Cardiac septum (tissue), 1 donor: ENCODE measurements at places on chromosomes 13 and 19. TPM values are rescaled to one million over a fixed set of nuclear protein-coding genes. Genes with fewer than 3 reads are reported as not detected.

DNA sequence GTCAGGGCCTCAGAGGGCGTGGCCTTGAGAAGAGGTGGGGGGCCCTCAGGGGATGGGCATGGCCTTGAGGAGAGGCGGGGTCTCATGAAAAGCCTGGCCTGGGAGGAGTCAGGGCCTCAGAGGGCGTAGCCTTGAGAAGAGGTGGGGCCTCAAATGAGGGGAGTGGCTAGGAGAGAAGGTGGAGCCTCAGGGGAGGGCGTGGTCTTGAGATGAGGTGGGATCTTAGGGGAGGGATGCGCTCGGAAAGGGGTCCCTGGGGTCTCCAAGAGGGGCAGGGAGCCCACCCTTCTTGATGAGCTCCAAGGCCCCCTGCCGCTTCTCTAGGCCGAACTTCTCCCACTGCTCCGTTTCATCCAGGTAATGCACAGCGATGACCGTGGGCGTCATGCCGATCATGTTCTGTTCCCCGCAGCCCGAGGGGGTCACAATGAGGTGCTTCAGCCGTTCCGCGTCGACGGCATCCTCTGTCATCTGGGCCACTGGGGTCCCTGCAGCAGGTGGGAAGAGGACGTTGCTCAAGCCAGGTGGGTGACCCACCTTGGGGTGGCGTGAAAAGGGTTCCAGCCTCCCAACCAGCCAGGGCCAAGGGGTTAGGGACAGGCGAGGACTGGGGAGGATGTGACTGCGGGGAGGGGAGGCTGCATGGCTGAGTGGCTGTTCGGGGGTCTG is 24.3 kb upstream of the TNFSF14 start:
- DNase-seq, result no peak

- DNase-seq, result no peak
Measured at GRCh38 chr19:34254698-34255432, 511 bp downstream of the GARRE1 start.

- no peak for DNase-seq
Measured at GRCh38 chr13:93180356-93180969, 46.1 kb upstream of the GPC6 start.

DNA sequence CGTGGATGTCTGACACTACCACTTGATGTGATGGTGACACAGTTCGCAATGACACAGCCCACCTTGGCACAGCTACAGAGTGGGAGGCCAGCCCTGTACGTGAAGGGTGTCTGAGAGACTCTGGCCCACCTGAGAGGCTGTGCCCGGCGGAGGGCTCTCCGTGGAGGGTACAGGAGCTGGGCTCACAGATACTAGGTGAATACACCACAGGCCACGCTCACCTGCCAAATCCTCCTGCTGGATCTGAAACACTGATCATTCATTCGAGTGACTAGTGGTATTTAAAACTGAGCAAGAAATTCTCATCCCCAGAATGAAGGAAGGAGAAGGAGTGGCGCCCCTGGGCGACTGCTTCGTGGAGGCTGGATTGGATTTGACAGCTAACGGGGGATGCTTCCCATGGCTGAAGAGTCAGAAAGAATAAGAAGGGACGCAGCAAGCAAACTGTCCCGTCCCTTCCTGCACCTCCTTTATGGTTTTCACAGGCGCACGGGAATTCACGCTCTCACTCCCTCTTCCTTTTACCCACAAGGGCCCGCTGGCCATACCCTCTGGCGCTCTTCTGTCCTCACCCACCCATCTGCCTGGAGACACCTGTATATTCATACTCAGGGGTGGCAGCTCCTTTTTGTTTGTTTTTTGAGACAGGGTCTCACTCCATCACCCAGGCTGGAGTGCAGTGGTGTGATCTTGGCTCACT is 25.0 kb downstream of the CEBPG start:
- peak; percentile 73 for DNase-seq

- DNase-seq, result no peak
Measured at GRCh38 chr13:99751517-99752199, 219.9 kb downstream of the ZIC5 start.

GRCh38 chr19:4007836-4008539 is 452 bp downstream of the PIAS4 start:
- DNase-seq, result no peak

DNA sequence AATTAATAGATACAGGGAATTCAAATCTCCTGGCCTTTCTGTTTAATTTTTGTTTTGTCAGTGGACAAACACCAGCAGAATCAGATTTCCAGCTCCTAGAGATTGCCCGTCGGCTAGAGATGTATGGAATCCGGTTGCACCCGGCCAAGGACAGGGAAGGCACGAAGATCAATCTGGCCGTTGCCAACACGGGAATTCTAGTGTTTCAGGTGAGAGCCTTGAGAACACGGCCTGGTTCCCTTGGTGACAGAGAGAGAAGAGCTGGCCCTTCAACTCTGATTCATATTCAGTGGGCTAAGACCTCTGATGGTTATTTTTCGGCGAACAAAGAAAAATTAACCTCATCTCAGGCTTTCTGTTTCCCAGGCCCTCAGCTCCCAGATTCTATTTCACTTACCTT is 191.3 kb downstream of the STK24 start:
- no peak for DNase-seq

GRCh38 chr13:66859934-66860877 is 369.9 kb downstream of the PCDH9 start:
- DNase-seq, result no peak

- DNase-seq, result no peak
Measured at GRCh38 chr13:110637275-110637674, 21.9 kb downstream of the NAXD start.

DNA sequence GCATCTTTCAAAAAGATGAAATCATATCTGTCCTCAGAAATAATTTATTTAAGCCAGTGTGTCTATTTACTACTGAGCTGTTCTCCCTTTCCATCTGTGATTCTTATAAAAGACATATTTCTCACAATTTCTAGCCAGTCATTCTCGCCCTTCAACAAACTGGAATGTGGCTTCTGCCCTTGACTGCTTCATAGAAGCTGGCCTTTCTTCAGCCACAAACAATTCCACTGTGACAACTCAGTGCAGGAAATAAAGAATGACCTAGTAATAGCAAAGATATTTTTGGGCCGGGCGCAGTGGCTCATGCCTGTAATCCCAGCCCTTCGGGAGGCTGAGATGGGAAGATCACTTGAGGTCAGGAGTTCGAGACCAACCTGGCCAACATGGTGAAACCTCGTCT is 655.5 kb downstream of the PCDH9 start:
- peak; percentile 55 for DNase-seq

GRCh38 chr19:2043251-2043641 is 7.8 kb downstream of the MKNK2 start:
- no peak for DNase-seq

DNA sequence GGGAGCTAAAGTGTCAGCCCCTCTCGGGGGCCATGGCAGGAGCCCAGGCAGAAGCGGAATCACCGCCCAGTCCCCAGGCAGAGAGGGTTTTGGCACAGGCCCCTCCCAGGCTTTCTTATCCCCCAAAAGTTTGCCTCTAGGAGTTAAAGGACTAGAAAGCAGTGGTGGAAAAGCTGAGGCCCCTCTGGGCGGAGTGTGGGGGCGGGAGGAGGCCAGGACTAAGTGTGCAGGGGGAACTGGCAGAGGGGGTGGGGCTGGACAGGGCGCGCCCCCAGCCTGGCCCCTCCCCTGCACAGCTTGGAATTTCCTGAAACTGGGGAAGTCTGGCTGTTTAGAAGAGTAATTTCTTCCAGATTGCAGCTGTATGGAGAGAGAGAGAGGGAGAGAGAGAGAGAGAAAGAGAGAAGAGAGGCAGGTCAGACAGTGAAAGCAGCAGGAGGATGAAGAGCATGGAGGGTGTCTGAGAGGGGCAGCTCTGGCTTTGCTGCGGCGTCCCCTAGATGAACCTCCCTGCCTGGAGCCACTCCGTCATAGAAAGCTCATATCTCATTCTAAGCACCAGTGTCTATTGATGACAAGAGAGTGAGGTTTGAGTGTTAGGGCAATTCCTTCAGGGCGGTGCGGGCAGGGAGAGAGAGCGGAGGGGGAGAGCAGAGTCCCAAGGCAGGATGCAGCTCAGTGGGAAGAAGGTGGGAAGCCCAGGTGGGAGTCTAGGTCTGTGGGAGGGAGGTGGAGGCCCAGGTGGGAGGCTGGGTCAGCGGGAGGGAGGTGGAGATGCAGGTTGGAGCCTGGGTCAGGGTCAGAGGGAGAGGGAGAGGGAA is at the start of gene CDC42EP5:
Gene CDC42EP5, minus strand, starts transcription at position 226 of the 821 bp plus-strand sequence. CDS start 7,749 bp downstream, outside the sequence.
- peak; percentile 84 for DNase-seq

- DNase-seq, result no peak
Measured at GRCh38 chr13:99639126-99639525, 137.9 kb downstream of the TM9SF2 start.

GRCh38 chr13:97526556-97526955 is 92.6 kb downstream of the RAP2A start:
- DNase-seq, result no peak

- no peak for DNase-seq
Measured at GRCh38 chr13:42656161-42656560, 82.2 kb downstream of the TNFSF11 start.

- no peak for DNase-seq
Measured at GRCh38 chr13:61275251-61275650, 140.4 kb downstream of the PCDH20 start.

GRCh38 chr13:83100237-83100636 is 782.0 kb downstream of the SLITRK1 start:
- DNase-seq, result no peak

DNA sequence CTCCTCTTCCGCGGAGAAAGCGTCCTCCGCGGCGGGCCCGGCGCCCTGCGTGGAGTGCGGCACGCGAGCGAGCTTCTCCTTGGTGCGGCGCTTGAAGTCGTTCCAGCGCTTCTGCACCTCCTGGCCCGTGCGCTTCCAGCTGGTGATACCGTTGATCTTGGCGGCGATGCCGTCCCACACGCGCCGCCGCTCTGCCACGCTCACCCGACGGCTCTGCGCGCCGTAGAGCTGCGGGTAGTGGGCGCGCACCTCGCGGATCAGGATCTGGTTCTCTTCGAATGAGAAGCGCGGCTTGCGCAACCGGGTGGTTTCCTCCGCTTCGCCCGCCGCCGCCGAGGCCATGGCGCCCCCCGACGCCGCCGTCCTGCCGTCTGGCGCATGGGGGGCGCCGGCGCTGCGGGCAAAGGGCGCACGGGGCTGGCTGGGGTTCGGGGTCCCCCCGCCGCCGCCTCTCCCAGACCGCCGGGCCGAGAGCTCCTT is 941 bp downstream of the MYPOP start:
- DNase-seq, result no peak

DNA sequence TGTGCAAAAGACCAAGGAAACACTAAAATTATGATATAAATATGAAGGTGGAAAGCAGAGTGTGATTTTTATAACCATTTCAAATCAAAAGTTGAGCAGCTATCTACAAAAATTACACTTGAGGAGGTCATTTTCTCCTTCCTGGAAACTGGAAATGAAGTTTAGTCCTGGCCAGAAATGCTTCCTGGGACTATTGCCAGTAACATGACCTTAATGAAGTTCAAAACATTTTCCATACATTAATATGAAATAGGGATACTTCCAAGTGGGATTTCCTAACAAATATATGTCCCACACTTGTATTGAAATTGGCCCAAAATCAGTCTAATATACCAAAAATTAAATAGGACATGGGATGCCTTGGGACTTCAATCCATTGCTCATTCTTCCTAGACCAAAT is 1556.8 kb upstream of the MIR17HG start:
- no peak for DNase-seq

DNA sequence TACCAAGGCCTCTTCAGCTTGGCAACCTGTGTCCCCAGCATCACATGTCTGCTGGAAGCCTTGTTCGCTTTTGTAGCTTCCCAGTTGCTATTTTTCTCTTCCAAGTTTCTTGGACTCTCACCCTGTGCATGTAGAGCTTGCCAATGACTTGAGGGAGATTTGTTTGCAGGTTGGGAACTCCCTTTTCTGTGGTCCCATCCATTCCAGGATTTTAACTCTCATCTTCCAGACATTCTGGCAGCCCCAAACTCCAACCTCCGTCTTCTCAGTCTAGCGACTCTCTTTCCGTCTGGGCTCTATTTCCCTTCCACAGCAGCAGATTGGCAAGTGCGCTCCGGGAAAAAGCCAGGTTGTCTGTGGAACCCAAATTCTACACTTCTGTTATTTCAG is 9.0 kb downstream of the PLAUR start:
- no peak for DNase-seq

- no peak for DNase-seq
Measured at GRCh38 chr19:38674388-38675171, 27.1 kb downstream of the ACTN4 start.

GRCh38 chr19:14516746-14517438 is 1.3 kb downstream of the DNAJB1 start:
- no peak for DNase-seq

Gene KLK12
- total RNA-seq, result not detected

Gene ZNF492
- 0.13 TPM for total RNA-seq

Gene DNMT1
- total RNA-seq, result 27.3 TPM

Gene ANGPTL4
- 4.1 TPM for total RNA-seq

Gene GRAMD1A
- 38.3 TPM for total RNA-seq

Gene ANO8
- total RNA-seq, result 7.3 TPM

Gene OR7A5
- total RNA-seq, result not detected

Gene ZNF816
- total RNA-seq, result 5.2 TPM

Gene GPR12
- total RNA-seq, result not detected
